LNCaP clone FGC (cell line): ENCODE measurements at places on chromosomes 3 and 15.
A peak's percentile ranks its signal among the peaks of the same experiment; 100 is the strongest.

GRCh38 chr3:61946570-61947324, 385.4 kb downstream of the PTPRG start:
- DNase-seq = no peak

DNA sequence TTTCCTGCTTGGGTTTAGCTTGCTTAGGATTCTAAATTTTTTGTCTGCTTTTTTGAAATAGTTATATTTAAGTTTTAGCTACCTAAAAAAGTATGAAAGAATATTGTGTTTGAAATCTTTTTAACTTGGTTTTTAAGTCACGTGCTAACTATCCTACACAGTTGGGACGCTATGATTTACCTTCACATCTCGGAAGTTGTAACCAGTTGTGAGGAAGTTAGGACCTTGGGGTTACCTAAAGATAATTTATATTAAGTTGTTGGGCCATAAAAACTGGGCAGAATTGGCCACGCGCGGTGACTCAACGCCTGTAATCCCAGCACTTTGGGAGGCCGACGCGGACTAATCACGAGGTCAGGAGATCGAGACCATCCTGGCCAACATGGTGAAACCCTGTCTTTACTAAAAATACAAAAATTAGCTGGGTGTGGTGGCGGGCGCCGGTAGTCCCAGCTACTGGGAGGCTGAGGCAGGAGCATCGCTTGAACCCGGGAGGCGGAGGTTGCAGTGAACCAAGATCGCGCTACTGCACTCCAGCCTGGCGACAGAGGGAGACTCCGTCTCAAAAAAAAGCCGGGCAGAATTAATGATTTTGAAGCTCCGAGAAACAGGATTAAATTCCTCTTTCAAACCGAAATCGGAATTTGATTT, 1.0 kb downstream of the ZFAND6 start:
- DNase-seq = no peak

- no peak for DNase-seq
Observed at GRCh38 chr3:150602426-150603152, 532 bp upstream of the SELENOT start.

- DNase-seq = no peak
Observed at GRCh38 chr15:63501256-63502089, 2.9 kb upstream of the USP3 start.

GRCh38 chr15:63726491-63726890, 107.3 kb downstream of the HERC1 start:
- no peak for DNase-seq

DNA sequence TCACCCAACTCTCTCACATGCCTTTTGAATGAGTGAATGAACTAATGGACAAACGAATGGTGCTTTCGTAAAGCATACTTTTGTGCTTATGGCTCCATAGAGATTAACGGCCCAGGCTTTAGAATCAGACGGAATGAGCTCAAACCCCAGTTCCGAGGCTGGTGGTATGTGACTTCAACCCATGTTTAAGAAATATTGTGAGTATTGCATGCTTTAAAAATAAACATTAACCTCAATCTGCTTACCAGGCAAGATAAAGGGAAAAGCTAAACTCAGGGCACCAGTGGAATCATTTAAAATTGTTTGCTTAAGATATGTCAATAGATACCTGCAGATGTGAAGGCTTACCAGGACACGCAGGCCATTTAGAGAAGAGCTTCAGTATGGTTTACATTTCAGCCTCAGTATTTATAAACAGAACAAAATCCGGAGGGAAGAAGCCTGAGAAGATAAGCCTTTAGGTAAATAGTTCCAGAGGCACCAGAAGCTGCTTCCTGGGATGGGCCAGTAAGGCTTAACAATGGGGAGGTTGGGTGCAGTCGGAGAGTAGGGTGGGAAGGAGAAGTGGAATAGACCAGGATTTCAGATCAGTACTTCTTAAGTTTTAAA, 186.4 kb downstream of the ADAMTS9 start:
- DNase-seq = peak; percentile 74

DNA sequence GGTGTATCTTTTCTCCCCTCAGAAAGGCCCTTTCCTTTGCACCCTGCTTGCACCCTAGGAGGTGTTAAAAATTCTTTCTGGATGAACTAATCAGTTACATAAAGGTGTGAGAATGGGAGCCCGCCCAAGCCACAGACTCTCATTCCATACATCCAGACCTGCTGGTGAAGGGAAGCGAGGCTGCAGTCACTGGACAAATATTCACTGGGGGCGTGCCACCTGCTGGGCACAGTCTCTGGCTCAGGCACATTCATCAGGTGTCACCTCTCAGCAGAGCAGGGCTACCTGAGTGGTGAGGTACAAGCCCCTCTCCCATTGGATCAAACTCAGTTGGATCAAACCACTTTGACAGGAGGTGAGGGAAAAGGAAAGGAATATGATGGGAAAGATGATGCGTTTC, 52.0 kb downstream of the NTRK3 start:
- no peak for DNase-seq

DNA sequence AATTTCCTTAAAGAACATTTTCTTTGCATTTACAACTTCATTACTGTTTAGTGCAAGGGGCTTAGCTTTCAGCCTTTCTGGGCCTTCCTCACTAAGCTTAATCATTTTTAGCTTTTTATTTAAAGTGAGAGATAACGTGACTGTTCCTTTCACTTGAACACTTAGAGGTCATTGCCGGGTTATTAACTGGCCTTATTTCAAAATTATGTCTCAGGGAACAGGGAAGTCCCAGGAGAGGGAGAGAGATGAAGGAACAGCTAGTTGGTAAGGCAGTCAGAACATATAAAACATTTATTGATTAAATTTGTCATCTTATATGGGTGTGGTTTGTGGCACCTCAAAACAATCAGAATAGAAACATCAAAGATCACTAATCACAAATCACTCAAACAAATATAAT, 268.7 kb downstream of the TIGIT start:
- no peak for DNase-seq

DNA sequence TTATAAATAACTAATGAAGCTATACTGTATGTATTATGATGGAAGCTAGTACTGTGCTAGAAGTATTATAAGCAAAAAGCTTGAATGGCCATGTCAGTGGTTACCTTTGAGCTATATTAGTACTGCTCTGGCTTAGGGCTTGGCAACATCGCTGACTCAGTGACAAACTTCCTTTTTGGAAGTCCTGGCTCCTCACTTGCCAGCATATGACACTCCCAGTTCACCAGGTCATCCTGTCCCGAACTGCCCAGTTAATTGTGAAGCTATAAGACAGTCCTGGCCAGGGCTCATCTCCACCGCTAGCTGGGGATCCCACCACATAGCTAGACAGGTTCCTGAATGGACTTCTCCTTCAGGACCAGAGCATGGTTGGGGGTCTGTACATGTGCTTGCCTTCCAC, 31.9 kb downstream of the RAB8B start:
- no peak for DNase-seq

- no peak for DNase-seq
Observed at GRCh38 chr3:125382298-125382697, 7.2 kb upstream of the ZNF148 start.

- DNase-seq = no peak
Observed at GRCh38 chr3:141764045-141764444, 837 bp downstream of the GRK7 start.

DNA sequence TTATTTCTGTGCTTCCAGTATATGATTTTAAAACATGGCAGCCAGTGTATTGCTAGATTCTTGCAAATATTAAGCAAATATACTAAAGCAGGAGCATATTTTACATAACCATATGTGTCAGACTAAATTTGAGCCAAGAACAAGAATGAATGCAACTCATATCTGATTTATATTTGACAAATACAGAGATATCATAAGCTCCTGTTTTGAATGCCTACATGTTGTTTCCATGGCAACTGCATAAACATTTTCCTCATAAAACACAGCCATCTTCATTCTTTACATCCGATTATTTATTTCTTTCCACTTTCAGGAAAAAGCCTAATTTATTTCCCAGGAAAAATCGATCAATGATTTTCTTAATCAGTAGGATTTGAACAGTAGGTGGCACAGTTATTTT, 172.2 kb upstream of the TSPAN3 start:
- DNase-seq = no peak

GRCh38 chr3:97021778-97022177, 207.4 kb downstream of the EPHA6 start:
- no peak for DNase-seq

DNA sequence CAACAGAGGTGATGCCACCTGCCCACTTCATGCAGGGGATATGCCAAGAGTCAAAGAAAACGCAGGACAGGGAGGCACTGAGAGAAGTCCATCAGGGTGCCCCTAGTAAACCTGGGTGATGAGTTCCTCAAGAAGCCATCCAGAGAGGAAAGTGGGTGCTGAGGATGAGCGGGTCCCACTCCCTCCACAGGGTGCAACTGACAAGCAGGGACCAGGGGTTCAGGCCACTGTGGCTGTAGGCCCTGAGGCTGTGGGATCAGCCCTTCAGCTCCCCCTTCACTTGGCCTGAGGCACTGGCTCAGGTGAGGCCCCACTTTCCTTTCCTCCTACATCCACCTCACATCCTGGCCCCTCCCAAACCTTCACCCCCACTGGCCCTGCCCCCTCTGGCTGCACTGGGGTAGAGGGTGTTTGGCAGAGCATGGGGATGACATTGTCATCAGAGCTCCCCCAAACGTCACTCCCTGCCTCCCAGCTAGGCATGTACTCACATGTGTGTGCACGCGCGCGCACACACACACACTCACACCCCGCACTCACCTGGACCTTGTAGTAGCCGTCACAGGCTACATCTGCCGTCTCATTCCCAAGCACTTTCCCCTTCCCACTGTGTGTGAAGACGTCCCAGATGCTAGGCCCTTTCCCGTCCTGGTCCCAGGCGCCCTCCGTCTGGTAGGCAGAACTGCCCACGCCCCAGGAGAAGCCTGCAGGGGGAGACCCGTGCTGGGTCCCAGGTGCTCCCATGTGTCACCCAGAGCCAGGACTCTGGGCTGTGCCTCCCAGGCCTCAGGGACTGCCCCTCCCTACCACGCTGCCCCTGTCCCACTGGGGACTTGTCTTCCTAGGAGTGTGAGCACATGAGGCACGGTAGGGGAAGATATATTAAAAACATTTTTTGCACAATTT, 1.4 kb downstream of the LCTL start:
- no peak for DNase-seq

GRCh38 chr3:58670506-58671135, 4.0 kb upstream of the FAM3D start:
- no peak for DNase-seq

GRCh38 chr15:74906067-74906449, 593 bp downstream of the FAM219B start:
- DNase-seq = no peak

DNA sequence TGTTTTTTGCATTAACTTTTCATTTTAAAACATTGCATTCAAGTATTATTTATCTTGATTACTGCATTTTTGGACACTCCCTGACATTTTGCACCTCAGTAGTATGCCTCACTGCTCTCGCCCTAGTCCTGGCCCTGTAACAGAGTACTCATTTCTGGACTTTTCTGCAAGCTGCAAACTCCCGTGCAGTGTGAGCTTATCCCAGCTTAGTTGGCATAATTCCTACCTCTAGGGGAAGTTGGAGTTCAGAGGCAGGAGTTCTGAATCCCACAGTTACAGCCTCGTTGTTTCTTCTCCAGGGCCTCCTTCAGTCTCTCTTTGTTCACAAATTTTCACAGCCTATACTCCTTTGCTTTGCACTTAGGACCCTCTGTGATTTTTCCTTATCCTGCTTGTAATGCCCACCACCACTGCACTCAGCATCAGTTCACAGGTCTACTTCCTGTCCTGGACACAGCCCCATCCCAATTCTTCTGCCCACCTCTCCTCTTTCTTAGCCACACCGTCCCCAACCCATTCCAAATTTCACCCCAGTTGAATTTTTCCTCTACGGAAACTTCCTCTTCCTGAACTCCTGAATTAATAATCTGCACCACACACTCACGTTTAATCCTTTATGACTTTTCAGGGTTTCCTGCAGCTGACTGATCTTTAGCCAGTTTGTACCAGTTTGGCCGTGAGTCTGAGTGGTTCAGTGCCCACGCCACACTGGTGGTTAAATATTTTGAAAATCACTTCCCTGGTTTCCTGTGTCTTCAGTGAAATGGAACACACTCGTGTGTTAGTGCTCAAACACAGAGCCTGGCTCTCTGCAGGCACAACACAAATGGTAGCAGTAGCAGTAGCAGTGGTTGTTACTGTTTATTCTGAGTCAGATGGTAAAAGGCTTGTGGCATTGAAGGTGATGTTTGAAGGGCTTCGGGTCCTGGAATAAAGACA, 6.3 kb upstream of the CTSH start:
- no peak for DNase-seq

GRCh38 chr3:172286548-172287148, 161.6 kb downstream of the GHSR start:
- no peak for DNase-seq

DNA sequence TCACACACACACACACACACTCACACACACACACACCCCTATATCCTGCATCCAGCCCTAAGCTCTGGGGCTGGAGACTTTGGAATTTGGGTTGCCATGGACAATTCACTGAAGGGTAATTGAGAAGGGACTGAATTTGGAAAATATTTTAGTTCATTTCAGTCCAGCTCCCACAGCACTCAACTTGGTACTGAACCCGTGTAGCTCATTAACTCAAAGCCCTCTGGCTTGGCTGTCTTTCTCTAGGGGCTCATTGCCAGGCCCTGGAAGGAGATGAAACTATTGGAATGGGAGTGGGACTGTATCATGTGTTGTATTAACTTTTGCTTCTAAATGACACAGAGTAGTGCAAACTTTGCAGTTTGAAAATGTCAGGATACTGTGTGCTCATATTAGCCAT, 157.3 kb downstream of the EPHB1 start:
- DNase-seq = no peak

GRCh38 chr3:19866751-19867347, 67.2 kb downstream of the EFHB start:
- DNase-seq = peak; percentile 49

DNA sequence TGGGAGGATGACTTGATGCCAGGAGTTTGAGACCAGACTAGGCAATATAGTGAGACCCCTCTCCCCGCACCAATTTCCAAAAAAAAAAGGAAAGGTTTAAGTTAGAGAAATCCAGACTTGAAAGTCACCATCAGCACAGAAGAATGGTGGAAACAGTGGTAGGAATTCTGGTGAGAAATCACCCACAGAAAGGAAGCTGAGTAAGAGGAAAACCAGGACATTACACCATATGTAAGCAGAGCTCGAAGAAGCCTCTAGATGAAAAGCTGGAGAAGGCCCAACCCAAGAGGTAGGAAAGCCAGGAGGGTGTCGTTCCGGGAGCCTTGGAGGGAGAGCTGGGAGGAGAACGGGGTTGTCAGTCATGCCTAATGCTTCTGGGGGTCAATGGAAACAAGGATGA, 40.5 kb downstream of the RASGRP1 start:
- DNase-seq = no peak
